ENCODE measurements at places on chromosomes 1 and 21.
A peak's percentile ranks its signal among the peaks of the same experiment; 100 is the strongest.

- no peak for DNase-seq
These were observed 14.4 kb downstream of the FHAD1 start for GRCh38 chr1:15261155-15262002.

DNA sequence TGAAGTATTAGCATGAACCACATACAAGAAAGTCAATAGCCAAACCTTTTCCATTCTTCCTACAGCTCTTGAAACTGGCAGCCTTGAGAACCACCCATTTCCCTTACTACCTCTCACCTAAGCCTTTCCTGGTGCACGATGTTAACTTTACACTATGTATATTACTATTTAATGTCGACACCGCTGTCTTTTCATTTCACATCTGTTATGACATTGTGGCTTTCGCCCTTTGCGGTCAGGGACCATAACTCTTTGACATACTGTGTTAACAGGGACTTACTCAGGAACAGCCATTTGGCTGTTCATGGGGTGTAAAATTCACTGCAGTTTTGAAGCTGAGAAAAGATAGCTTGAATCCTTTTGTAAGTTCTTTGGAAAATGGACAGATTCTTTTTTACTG, 21.1 kb upstream of the GPR88 start:
- DNase-seq: no peak

DNA sequence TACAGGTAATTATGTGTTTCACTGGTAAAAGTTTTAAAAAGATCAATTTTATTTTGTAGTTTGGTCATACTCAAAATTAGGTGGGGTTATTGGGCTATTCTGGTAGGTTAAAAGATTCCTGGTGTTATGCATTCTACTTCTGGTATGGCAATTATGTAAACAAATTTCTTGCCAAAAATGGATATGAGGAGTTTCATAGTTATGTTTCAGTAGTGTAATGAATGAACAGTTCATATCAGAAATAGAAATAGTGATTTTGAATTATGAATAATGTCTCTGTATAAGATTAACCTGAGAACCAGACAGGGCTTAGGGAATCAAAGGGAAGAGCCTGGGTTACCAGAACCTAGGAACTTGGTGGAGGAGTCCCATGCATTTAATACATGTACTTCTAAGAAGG, 15.9 kb downstream of the ATF6 start:
- DNase-seq: peak; percentile 67

GRCh38 chr1:53343831-53344668, 16.2 kb upstream of the LRP8 start:
- peak; percentile 49 for DNase-seq

- no peak for DNase-seq
These were observed 36.7 kb downstream of the ETNK2 start for GRCh38 chr1:204115116-204115515.

DNA sequence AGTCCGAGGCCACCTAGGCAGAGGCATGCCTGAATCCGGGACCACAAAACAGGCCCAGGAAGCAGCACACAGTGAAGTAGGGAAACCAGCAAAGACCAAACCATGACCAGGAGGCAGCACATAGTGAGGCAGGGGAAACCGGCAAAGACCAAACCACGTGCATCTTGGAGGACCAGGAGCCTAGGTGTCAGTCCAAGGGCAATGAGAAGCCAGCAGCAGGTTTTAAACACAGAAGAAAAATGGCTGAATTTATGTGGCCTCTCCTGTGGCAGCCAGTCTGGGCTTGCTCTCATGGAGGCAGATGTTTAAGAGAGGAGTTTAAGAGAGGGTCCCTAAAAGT, 42.5 kb downstream of the NPHP4 start:
- DNase-seq: no peak

GRCh38 chr1:208909011-208909984, 665.1 kb upstream of the PLXNA2 start:
- DNase-seq: no peak

DNA sequence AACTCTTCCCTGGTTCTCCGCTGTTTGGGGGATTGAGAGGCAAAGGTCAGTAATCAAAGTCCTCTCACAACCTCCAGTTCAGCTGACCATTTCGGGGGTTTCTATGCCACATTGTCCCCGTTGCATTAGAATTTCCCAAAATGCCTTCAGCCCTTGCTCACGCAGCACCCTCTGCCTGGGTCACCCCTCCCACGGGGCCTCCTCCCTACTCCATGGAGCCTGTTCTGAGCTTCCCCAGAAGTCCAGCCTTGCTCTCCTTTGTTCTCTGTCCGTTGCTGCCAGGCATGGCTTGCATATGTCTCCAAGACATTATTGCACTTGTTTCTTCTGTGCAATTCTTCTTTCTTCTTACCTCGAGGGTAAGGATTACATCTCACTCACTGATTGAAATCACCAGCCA, 16.5 kb downstream of the DMRTB1 start:
- no peak for DNase-seq

DNA sequence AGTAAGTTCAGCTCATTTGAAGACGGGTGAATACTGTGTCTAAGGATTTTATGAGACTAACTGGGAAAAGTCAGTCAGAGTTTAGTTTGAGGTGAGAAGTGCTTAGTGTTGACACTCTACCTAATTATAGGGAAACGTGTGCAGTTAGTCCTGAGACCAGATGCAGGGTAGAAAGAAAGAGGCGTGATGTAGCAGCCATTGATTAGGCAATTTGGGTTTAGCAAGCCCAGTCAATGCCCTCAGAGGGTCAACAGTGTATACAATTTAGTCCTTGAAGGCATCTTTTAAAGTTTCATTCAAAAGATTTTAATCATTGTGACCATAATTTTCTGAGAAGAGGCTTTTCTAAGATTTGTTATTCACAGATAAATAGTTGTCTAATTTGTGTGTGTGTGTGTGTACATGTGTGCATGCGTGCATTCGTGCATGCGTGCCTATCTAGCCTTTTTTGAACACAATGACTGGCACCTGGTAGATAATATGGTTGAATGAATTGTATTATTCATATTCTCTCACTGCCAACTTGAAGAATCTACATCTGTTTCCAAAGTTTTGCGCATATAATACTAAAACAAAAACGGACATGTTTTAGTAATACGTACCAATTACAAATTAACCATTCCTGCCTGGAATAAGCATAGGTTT, 332.9 kb downstream of the SRGAP2C start:
- no peak for DNase-seq

DNA sequence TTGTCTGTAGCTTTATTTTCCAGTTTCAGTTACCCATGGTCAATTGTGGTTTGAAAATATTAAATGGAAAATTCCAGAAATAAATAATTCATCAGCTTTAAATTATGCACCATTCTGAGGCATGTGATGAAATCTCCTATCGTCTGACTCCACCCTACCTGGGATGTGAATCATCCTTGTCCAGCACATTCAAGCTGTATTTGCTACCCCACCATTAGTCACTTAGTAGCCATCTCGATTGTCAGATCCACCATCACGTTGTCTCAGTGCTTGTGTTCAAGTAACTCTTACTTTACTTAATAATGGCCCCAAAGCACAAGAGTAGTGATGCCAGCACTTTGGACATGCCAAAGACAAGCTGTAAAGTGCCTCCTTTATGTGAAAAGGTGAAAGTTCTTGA, 4.0 kb downstream of the STPG1 start:
- peak; percentile 67 for DNase-seq

GRCh38 chr1:20365421-20366055, 74.9 kb downstream of the VWA5B1 start:
- DNase-seq: no peak

GRCh38 chr21:31161157-31161556, 122.9 kb upstream of the KRTAP19-8 start:
- peak; percentile 56 for DNase-seq

DNA sequence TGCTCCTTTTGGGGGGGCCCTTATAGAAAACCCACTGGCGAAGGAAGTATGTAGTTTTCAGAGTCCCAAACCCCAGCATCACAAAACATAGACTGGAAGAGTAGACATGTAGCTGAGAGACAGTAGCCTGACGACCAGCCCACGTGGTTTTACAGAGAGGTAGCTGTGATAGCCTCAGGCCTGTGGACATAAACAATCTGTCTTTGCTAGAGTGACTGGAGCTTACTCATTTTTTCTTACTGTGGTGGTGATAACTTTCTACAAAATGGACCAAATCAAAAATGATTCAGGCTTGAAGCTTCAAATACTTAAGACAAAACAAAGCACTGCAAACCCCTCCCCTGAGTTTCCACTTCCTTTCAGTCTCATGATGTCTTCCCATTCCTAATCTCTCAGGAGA, 497.0 kb downstream of the RWDD3 start:
- no peak for DNase-seq

- DNase-seq: no peak
These were observed 56.0 kb upstream of the ABCG1 start for GRCh38 chr21:42162831-42163510.

DNA sequence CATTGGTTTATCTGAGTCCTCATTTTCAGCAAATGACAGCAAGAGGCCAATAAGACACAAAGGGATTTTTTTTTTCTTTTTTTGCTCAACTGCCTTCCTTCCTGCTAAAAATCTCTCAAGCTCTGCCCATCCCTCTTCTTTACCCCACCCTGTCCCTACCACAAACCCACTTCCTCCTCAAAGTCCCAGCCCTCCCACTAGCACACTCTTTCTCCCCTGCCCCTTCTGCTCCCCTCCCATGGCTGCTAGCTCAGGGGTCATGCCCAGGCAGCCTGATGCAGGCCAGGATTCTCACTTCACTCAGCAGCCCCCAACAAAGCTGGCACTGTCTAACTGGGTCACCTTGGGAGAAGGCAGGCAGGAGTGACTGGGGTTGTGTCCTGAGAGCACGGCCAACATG, 28.8 kb upstream of the PPP2R5A start:
- no peak for DNase-seq

GRCh38 chr1:9400425-9401079, 107.9 kb downstream of the SPSB1 start:
- no peak for DNase-seq

GRCh38 chr1:160022330-160023310, 9.2 kb downstream of the PIGM start:
- no peak for DNase-seq

DNA sequence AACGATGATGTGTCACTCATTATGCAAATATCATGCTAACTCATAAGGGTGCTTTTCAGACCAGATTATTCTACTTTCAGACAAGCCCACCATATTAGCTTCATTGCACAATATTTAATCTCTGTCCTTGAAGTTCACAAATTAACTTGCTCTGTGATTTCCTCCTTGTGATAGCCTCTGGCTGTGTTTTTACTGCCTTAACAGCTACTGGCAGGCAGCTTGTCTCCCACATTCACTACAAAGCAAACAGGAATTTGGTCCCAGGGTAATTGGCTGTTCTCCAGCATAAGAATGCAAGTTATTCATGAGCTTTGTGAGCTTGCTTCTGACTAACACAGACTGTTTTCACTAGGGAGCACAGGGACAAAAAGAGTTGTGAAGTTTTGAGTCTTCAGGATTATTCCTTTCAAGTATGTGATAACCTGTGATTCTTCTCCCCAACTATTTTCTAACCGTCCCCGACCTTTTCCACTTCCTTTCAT, 87.9 kb upstream of the HMCN1 start:
- peak; percentile 83 for DNase-seq

DNA sequence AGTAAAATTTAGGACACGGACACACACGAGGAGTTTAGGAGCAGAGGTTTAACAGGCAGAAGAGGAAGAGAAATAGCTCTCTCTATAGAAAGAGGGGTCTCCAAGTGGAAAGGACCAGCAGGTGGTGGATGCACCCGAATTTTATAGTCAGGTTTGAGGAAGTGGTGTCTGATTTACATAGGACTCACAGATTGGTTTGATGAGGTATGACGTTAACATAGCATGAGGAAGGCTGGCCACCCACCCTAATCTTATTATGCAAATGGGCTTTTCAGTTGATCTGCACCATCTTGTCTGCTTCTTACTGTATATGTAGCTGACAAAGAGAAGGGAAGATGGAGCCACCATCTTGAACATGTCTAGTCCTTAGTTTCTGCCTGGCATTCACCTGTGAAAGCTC, 52.5 kb upstream of the RGS2 start:
- DNase-seq: no peak

DNA sequence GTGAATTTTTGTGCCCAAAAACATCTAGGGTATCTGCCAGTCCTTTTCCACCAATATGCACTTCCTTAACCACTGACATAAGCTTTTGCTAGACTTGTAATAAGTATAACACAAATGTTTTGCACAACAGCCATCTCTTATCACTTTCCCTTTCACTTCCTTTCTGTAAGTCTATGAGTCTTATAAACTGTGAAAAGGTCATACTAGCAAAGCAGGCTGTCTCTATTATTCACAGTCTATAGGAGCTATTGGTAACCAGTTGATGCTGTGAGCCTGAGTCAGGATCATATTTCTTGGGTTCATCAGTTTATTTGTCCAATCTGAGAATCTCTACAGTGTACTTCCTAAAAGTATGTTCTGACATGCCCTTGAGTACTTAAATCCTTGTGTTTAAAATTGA, 172.6 kb downstream of the CHRM3 start:
- no peak for DNase-seq

DNA sequence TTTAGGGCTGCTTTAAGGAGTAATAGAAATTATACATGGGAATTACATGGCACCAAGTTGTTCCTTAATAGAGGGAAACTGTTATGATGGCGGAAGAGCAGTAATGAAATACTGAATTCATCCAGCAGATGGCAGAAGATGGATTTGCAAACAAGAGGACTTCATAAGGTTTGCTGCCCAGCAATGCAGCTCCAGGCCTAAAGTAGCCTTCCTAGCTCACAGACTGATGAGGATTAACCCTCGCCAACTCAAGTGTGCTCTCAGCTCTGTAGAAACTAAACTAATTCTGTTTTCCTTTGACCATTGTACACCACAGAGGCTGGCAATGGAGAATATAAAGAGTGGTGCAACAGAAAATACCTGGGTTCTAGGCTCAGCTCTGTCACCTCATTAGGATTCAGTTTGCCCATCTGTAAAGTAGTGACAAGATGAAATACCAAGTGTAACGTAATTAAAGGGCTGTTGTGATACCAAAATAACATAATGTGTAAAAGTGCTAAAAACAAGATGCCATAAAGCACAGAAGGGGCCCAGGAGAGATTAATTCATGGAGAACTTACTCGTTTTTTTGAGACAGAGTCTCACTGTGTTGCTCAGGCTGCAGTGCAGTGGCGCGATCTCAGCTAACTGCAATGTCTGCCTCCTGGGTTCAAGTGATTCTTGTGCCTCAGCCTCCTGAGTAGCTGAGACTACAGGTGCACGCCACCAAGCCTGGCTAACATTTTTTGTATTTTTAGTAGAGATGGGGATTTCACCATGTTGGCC, 102.4 kb upstream of the SERBP1 start:
- peak; percentile 84 for DNase-seq

DNA sequence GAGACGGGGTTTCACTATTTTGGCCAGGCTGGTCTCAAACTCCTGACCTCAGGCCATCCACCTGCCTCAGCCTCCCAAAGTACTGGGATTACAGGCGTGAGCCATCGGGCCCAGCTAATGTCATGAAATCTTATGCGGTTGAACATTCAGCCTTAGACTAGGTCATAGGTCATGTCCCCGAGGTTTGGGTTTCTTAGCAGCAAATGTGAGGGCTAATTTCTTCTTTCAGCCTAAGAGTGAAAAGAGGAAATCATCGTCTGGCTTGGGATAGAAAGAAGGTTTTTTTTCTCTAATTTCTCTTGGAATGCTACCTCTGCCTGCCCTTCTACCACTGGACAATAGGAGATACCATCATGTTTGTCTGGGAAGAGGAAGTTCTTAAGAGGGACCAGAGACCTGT, 18.0 kb upstream of the PIK3CD start:
- no peak for DNase-seq
